ELR (cell line): ENCODE measurements at places on chromosomes 12 and 14.

GRCh38 chr14:91817566-91818325, 49.6 kb downstream of the TC2N start:
- DNase-seq, result no peak

GRCh38 chr14:62420847-62421246, 624.4 kb downstream of the KCNH5 start:
- no peak for DNase-seq

- peak; percentile 83 for DNase-seq
Measured at GRCh38 chr12:92987362-92987761, 58.3 kb upstream of the EEA1 start.

GRCh38 chr12:108803428-108804105, 53.8 kb downstream of the SSH1 start:
- DNase-seq, result peak; percentile 94

GRCh38 chr12:107351713-107352112, 258.4 kb upstream of the CRY1 start:
- DNase-seq, result peak; percentile 56

DNA sequence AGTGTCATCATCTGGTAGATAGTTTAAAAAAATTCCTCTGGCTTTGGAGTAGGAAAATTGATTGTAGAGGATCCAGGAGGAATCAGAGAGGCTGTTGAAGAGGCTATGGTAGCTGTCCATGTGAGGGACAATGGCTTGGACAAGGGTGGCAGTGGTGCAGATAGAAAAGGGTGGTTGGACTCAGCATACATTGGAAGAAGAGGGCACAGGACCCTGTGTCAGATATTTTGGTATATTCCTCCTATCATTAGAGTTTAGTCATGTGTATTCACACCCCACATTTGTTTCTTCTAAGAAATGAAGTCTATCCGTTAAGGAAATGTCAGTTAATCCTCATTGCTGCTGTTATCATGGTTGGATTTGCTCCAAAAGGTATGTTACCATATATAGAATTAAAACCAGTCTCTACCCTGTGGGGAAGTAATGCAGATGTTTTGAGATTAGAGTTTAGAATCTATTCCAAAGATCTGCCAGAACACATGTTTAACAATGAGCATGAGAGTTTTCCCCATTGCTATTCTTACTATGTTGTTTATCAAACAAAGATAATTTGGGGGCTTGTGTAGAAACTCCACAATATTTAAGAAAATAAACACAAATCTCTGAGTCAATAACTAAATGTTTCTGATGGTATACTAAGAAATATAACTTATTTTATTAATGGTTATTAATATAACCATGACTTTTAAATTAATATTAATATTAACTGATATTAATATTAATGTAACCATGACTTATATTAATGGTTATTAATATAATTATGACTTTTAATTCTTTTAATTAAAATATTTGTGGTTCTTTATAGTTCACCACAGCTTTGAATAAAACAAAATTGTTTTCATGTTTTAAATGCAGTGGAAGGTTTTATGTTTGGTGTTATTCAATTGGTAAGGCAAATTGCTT, 80.9 kb downstream of the CRADD start:
- no peak for DNase-seq

GRCh38 chr12:20368114-20368650, at the start of gene PDE3A:
Gene PDE3A, plus strand, starts transcription at chr12:20368537. Its CDS starts 748 bp downstream, at chr12:20369285.
- DNase-seq, result peak; percentile 57
